Psoas muscle (tissue), 8 donors: ENCODE measurements at places on chromosomes 4 and X.
A peak's percentile ranks its signal among the peaks of the same experiment; 100 is the strongest.

GRCh38 chrX:19720661-19721060 lies 166.7 kb downstream of the SH3KBP1 start:
- no peak for DNase-seq

GRCh38 chrX:27555514-27555913 lies 34.6 kb upstream of the DCAF8L2 start:
- DNase-seq, result no peak

GRCh38 chrX:1589356-1590130 lies 1.9 kb upstream of the AKAP17A start:
- peak; percentile 36 for DNase-seq

- no peak for DNase-seq
Measured at GRCh38 chrX:130975947-130976346, 72.9 kb upstream of the ENOX2 start.

DNA sequence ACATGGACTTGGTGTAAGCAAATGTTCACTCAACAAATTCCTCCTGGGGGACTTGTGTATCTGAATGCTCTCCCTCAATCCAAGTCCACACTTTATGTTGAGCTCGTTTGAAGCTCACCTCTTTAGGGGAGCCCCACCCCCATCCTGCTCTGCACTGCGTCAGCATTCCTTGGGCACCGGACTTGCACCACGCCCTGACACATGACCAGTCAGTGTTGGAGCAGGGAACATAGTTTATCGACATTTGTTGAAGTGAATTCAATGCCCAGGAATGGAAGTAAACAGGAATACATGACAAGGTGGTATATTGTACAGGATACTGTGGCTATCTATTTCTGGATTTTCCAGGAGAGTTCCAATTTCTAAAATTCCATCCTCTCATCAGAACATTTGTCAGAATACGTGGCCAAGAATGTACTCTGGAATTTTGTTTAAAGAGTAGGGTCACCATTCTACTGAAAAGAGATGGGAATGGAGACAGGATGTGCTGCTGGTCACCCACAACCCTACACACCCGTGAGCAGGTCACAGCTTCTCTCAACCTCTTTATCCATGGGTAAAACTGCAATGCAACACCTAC lies 60.0 kb upstream of the LNX1 start:
- no peak for DNase-seq

DNA sequence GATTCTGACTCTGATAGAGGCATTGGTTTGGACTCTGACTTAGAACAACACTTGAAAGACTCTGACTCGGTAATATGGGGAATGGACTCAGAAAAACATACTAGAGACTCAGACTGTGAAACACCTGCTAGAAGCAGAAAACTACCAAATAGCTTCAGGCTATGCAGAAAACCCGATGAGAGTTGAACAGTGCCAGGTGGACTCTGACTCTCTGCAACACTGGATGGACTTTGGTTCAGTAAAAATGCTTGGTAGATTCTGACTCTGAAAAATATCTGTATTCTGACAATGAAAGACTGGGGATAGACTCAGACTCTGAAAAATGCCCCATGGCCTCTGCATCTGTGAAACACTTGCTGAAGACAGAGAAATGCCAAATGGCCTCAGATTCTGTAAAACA lies 215.1 kb upstream of the HDX start:
- DNase-seq, result no peak

DNA sequence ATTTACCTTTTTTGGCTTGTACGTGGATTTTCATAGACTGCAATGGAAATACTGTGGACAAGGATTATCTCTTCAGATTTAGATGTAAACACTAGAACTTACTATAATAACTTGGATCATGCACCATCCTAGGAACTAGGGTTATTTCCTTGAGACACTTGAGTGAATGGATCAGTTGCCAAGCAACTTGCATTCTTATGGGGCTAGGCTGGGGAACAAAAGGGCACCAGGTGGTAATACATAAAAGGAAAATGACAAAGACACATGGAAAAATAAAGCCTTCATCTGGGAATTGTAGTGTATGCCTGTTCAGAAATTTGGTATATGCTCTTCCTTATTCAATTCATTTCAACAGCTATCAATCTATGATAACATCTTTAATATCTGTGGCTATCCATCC lies 247.1 kb downstream of the SPRY1 start:
- no peak for DNase-seq

DNA sequence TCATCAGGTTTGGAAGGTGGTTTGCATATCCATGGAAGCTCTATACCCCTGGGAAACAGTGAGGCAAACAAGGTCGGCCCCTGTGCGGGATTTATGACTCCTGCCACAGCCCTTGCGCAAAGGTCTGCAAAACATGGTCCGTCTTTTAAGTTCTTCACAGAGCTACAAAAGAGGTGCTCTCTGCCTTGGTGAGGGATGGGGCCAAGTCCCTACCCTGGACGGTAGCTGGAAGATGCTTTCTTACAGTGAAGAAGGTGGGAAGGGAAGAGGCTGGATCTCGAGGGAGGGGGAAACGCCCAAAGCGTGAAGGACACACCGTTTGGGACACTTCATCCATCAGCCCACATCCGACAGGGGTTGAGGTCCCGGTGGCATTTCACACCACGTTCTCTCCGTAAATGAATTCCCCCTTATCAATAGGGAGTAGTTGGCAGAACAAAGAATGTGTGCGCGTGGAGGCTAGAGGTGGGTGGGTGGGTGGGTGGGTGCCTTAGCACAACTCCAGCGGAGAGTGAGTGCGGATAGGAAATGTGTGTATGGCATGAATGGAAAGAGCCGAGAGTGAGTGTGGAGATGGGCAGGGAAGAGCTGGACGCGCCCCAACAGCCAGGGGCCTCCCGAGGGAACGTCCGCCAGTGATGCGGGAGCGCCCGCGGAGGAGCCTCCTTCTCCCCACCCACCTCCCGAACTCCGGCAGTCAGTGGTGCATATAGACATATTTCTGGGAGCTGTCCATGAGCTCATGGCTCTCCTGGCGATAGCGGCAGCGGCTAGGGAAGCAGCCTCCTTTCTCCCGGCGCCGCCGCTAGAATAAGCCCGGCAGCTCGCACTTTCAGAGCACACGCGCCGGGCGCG lies 68.3 kb downstream of the LARP7 start:
- DNase-seq, result peak; percentile 68

DNA sequence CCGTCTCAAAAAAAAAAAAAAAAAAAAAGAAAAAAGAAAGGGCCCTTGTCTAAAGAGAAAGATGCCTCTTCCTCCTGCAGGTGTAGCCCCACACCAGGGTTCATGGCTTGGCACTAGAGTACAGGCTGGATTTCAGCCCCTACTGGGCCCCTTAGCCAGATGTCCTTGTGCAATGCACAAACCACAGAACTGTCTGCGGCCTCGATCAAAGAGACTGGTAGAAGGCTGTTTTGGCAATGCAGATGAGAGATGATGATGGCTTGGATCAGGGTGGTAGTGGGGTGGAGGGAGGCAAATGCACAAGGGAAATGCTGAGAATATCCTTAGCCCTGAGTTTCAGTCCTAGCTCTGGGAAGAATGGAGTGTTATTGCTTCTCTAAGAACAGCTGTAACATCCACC lies 26.5 kb upstream of the TSR2 start:
- DNase-seq, result no peak

- no peak for DNase-seq
Measured at GRCh38 chr4:183966371-183966770, 61.3 kb downstream of the STOX2 start.

DNA sequence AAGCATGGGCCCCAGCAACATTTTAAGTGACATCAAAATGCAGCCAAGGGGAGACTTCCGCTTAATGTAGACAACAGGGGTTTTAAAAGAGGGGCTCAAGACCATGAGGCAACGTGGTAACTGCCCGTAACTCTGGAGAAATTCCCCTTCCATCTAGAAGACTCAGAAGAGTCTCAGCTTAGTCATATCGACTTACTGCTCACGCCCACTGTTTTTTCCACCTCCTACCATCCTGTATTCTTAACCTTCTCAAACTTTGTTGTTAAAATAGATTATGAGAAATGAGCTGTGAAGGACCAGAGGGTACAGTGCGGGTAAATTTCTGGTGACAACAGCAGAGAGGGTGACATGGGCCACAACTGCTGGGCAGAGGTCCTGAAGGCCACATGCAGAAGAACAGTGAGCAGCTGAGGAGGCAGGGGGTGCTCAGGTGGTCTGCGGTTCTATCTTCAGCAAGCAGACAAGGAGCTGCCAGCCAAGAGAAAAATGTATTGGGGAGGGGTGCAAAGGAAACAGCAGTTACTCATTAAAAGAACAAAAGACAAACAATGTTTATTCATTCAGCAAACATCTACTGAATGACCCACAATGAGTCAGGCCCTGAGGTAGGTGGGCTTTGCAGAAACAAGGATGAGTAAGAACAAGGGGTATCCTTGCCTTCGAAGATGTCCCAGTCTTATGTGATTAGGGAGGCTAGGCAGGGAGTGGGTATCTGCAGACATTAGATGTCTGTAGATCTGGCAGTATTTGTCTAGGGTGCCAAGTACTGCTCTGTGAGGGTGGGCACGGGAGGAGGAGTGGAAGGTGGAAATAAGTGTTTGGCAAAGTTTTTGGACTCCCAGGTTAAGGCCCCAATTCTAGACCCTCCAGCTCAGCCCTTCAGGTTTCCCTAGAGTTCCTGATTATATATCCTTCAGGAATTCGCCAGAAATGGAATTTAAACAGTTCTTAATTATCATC lies 175.3 kb downstream of the TSPAN5 start:
- DNase-seq, result no peak

DNA sequence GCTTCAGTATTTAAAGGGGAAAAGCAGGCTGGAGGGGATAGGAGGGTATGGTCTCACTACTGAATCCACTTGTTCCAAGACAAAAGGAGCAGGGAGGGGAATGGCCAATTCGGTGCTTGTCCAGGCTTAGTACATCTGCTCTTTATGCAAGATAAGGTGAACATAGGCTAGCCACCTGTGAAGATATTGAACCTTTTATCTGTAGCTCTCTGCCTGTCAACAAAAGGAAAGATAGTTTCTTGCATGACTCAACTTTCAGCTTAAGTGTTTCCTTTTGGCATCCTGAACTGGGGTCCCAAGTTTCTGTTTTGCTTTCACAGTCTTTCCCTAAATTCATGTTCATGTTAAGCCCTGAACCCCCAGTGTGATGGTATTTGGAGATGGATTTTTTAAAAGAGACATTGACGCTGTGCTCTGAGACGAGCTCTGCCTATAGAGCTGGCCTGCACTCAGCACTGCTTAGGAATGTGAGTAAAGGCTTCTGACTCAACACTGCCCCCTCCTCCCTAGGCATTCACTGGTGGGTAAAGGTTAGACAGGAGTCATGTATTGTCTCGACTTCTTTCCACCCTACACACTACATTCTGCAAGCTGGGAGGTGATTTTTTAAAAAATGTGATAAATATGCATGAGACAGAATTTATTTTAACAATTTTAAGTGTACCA lies 28.2 kb downstream of the FAM149A start:
- DNase-seq, result no peak

DNA sequence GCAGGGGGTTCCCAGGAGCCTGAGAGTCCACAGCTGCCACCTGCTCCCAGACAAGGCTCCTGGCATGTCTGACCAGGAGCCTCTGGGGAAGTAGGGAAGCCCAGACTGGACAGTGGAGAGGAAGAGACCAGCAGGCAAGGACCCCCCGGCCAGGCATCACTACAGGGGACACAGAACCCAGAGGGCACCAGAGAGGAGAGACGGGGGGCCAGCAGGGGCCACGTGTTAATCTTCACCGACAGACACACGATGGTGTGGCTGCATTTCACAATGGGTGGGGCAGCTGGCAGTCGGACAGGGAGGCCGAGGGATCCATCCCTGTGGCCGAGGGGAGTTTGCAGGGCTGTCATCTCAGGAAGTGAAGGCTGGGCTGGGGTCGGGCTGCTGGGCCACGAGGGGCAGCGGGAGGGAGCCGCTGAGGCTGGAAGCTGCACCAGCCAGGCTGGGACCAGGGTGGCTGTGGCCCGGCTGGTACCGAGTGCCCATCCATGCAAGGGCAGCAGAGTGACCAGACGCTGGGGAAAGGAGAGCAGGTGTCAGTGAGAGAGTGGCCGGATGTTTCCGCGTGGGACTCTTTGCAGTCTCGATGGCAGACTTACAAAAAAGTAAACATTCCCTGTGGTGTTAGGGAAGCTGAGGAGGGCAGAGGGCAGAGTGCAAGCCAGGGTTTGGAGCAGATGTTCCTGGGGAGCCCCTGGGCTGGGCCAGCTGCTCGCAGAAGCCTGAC lies 4.7 kb downstream of the PDE6B start:
- no peak for DNase-seq

- DNase-seq, result no peak
Measured at GRCh38 chrX:100946299-100946927, 17.7 kb upstream of the XKRX start.

- peak; percentile 51 for DNase-seq
Measured at GRCh38 chrX:136497556-136498052, at the start of gene HTATSF1. HTATSF1 (plus strand) TSS chrX:136497592; CDS start chrX:136497685, 93 bp downstream.

- no peak for DNase-seq
Measured at GRCh38 chrX:40976981-40977380, 108.3 kb upstream of the USP9X start.

- no peak for DNase-seq
Measured at GRCh38 chr4:128601991-128602695, 207.4 kb upstream of the JADE1 start.

DNA sequence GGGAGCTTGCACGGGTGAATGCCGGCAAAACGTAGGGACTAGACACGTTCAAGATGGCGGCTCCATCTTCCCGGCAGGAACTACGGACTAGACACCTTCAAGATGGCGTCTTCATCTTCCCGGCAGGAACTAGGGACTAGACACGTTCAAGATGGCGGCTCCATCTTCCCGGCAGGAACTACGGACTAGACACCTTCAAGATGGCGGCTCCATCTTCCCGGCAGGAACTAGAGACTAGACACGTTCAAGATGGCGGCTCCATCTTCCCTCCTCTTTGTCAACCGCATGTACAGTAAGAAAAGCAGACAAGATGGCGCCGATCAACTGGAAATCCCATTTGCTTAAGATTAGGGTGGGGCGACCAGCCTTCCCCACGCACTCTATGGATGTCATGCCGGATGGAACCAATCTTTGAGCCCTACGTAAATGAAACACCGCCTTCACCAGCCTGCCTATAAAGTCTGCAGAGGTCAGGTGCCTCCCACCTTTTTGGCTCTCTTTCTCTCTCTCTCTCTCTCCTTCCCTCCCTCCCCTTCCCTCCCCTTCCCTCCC lies 222.4 kb downstream of the CRLF2 start:
- DNase-seq, result peak; percentile 91

GRCh38 chr4:6962211-6963041 lies 52.8 kb downstream of the TBC1D14 start:
- no peak for DNase-seq

- DNase-seq, result no peak
Measured at GRCh38 chrX:132737743-132738142, 220.7 kb downstream of the HS6ST2 start.

DNA sequence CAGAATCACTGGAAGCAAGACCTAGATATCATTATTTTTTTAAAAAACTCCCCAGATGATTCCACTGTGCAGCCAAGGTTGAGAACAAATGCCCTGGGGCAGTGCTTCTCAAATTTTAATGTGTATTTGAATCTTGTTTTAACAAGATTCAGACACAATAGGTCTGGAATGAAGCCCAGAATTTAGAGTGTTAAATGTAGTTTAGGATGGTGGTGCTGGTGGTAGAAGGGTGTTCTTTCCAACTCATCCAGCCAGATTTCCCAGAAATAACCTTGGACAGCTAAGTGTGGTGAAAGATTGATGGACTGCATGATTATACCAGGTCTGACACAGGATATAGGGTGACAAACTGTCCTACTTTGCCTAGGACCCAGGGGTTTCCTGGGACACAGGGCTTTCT lies 120.1 kb upstream of the MED14 start:
- DNase-seq, result no peak
